ENCODE measurements at places on chromosomes 16 and 17.

DNA sequence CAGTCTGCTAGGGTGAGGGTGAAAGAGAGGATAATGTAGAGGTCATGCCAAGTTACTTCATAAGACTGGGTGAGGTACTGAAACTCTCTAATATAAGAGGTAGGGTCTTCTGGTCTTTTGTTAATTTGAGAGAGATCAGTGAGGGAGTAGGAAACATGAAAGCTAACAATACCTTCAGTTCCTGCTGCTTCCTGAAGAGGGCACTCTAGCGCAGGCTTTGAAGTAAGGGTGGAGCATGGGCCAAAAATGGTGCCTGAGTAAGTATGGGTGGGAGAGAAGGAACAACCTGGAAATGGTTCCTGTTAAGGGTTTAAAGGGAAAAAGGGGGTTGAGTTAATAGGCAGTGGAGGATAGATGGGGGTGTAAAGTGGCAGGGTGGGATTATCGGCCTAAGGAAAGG lies 2449.5 kb downstream of the TP53TG3F start:
- DNase-seq, result no peak

DNA sequence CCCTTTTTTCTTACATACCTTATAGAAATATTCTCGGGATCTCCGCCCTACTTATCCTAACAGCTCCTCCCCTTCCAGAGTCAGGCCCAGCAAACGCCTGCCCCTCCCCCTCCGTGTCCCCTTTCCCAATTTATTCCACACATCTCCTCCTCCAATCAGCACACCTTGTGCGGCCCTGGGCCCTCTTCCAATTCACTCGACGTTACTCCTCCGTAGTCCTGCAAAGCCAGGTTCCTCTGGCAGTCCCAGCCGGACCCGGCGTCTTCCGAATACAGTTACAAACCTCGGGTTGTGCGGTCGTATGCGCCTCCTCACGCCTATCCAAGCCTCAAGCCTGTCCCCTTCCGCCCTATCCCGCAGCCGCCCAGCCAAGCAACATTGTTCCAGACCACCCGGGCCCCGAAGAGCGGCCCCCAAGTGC lies 677 bp downstream of the CBX1 start:
- peak; percentile 55 for DNase-seq

DNA sequence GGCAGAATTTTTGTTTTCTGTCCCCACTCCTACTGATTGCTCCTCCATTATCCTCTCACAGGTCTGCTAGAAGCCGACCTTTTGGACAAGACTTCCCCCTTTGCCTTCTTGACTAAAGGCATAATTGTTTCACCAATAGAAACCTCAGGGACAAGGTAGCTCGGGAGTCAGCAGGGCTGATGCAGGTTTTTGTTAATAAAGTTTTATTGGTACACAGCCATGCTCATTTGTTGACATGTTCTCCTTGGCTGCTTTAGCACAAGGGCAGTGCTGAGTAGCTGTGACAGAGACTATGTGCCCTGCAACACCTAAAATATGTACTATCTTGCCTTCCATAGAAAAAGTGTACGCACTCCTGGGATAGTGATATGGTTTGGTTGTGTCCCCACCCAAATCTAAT lies 271.6 kb downstream of the XYLT1 start:
- no peak for DNase-seq

- no peak for DNase-seq
Measured at GRCh38 chr17:43439041-43439440, 40.2 kb downstream of the ARL4D start.

DNA sequence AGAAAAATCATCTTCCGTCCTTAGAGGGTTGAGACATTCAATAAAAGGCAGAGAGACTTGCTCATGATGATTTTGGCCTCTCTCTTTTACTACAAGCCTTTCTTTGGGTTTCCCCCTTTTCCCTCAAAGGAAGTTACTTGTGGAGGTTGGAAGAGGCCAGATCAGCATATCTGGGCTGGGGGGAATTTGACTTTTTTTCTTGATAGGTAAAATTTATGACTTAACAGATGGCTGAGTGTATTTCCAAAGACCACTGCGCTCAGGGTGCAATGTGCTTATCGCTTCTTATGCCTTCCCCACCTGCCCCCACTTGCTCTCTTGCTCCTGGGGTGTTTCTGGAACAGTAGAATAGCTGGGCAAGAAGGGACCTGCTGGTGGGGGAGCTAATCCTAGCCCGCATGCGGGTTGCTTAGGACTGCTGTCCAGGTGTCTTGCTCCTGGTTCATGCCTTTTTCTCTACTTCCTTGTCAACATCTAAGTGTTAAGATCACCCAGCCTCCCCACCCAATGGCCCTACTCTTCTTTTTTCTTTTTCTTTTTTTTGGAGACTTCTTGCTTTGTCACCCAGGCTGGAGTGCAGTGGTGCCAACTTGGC lies 131.9 kb downstream of the MSI2 start:
- DNase-seq, result no peak

GRCh38 chr16:55478827-55479429 lies at the start of gene MMP2:
MMP2 (plus strand) TSS chr16:55479198; CDS start chr16:55479480, 282 bp downstream.
- DNase-seq, result peak; percentile 81

GRCh38 chr16:88434353-88434690 lies 18.8 kb upstream of the ZFPM1 start:
- DNase-seq, result no peak

DNA sequence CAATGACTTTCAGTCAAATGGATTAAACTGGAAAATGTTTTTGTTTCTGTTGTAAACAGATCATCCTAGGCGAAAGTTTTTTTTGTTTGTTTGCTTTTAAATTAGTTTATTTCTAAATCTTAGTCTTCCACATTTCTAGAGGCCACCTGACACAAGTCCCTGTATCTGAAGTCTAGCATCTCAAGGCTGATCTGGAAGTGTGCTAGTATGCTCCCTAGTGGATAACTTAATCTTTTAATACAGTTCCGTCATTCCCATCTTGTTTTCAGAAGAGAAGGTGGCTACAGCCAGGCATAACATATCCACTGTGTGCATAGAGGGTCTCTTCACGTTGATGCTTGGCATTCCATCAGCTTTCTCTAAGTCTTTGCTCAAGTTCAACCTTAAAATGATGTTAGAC lies 7.6 kb downstream of the IFT20 start:
- peak; percentile 54 for DNase-seq

DNA sequence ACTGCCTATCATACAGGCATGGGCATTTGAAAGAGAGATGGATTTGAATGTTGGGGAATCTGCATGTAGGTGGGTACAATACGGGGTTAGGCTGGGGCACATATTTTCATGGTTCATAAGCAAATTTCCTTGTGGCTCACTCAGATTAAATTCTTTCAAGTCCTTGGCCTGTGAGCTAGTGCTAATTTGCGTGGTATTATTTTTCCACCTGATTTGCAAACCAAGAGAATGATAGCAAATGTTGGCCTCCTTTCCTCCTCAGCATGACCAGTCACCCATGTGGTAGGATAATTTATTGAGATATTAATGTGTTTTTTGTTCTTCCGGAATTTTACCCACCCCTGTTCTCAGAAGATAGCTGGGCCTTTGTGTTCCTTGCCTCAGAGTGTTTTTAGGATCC lies 22.9 kb downstream of the FAM20A start:
- DNase-seq, result no peak

All from fibroblast of mammary gland (primary cell).